ENCODE measurements at places on chromosomes 1 and 21.

GRCh38 chr1:240344918-240345317 lies 253.2 kb downstream of the FMN2 start:
- no peak for DNase-seq

GRCh38 chr1:226041419-226041818 lies 21.1 kb upstream of the H3-3A start:
- DNase-seq, result no peak

DNA sequence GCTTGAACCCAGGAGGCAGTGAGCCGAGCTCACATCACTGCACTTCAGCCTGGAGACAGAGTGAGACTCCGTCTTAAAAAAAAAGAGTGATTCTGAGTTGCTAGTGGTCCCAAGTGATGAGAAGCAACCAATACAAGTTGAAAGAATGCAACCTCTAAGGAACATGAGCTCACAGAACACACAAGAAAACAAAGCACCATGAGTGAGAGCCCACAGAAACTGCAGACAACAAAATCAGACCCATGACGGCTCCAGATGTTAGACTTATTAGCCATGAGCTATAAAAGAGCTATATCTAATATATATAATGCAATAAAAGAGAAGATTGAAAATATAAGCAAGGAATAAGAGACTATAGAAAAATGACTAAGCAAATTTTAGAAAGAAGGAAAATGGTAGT lies 50.0 kb downstream of the MATN1 start:
- DNase-seq, result no peak

- DNase-seq, result no peak
These were observed 154.4 kb upstream of the KLHDC7A start for GRCh38 chr1:18326211-18326897.

DNA sequence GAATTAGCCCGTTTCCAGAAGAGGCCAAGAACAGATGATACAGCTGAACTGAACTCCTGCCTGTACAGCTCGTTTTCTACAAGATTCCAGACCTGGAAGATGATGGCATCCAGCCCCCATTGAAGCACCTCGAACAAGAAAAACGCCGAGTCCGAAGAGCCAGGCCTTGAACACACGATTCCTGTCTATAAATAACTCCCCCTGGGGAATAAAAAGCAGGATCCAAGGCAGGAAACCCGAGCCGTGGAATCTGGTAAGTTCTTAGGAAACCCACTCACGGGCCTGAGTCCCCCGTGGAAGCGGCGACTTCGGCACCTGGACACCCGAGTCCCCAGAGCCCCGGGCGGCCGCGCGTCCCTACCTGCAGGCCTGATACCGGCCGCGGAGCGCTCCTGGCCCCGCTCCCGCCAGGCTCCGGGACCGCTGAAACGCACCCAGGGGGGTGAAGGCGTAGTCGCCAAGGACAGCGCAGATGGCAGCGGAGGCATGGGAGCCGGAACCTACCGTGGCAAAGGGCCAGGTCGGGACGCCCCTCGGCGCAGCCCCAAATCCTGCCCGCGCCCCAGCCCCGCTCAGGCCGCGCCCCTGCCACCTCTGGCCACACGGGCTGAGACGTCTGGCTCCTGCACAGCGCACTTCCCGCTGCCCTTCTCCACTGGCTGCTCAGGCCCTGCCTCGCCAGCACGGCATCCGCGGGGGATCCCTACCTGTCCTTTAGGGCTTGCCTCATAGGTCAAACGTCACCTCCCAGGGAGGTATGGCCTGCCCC lies 14.0 kb upstream of the HLCS start:
- peak; percentile 88 for DNase-seq

DNA sequence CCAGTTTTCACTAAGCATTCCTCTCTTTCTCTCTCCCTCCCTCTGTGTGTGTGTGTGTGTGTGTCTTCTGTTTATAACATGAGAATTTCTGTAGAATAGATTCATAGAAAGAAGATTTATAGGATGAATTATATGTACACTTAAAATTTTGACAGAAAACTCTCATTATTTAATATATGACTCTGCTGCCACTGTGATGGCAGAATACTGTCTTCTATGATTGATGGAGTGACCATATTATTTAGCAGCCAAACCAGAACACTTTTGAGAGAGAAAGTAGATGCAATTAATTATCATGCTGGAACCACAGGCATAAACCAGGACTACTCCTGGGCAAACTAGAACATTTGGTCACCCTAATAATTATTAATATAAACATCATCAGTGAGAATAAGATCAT lies 34.3 kb upstream of the XPR1 start:
- DNase-seq, result no peak

- peak; percentile 87 for DNase-seq
These were observed at the start of gene METTL25B for GRCh38 chr1:156727926-156728598. TSS of gene METTL25B (plus strand) at chr1:156728469. CDS start at chr1:156729105, 636 bp downstream.

DNA sequence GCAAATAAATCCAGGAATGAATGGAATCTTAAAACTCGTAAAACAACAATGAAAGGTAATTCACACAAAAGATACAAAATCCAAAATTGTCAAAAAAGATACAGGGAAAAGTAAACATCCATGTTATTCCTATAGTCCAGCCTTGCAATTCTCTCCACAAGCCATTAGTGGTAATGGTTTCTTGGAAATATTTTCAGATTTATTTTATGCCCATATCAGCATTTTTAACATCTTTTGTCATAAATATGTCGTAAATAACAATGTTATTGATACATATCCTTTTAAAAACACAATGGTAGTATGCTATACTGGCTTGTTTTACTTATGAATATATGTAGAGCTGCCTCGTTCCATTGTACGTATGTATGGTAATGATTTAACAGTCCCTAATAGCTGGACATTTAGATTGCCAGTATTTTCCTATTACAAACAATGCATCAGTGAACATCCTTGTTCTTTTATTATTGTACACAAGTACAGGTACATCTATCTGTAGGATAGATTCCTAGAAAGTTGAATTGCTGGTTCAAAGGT lies 30.6 kb downstream of the DNTTIP2 start:
- DNase-seq, result no peak

- DNase-seq, result no peak
These were observed 13.6 kb downstream of the STYXL2 start for GRCh38 chr1:167107456-167107855.

GRCh38 chr1:147726168-147726567 lies 34.2 kb downstream of the GJA5 start:
- no peak for DNase-seq

DNA sequence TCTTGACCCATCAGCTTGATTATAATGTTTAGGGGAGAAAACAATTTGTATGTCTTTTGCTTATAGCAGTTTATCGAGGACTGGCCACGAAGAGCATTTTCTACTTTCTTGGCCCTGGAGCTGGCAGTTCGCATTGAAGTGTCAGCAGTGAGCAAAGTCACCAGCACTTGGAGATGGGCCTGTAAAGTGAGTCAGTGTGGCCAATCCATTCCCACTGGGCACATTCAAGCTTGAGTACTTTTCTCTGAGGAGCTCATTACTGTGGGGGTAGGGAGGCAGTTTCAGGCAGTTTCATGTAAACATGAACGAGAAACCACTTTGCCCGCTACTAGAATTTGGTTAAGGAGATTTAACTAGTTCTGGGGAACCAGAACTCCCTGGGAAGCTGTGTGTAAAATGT lies 164.8 kb downstream of the PRDM2 start:
- no peak for DNase-seq

DNA sequence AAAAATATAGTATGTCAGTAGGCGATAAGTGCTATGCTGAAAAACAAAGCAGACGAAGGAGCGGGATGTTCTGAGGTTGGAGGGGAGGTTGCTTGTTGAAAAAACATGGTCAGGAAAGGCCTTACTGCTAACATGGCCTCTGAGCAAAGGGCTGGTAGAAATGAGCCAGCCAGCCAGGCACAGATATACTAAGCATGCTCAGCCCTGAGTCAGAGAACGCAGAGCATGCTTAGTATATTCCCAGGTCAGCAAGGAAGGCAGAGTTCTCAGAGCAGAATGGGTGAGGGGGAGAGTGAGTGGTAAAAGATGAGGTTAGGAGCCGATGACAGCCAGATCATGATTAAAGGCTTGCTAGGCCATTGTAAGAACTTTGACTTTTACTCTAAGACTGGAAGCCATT lies 36.7 kb downstream of the ZBTB40 start:
- DNase-seq, result no peak

DNA sequence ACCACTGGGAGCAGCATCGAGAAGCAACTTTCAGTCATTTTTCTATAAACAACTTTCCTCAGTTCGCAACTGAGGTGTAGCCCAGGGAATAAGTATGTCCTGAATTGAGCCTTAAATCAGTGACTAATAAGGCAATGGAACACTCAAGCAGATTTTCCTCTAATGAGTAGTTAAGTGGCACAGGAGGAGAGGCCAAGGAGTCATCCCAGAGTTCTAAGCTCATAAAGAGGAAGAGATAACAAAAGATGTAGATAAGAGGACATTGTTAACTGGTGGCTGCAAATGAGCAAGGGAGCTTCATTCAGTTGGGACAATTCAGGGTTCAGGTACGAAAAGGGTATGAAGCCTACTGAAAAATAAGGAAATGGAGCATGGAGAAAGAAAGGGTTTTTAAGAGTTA lies 64.5 kb downstream of the LRRC40 start:
- DNase-seq, result no peak

GRCh38 chr1:80056179-80056578 lies 1049.6 kb upstream of the ADGRL4 start:
- no peak for DNase-seq

GRCh38 chr21:35232545-35233176 lies 183.6 kb upstream of the RUNX1 start:
- no peak for DNase-seq

DNA sequence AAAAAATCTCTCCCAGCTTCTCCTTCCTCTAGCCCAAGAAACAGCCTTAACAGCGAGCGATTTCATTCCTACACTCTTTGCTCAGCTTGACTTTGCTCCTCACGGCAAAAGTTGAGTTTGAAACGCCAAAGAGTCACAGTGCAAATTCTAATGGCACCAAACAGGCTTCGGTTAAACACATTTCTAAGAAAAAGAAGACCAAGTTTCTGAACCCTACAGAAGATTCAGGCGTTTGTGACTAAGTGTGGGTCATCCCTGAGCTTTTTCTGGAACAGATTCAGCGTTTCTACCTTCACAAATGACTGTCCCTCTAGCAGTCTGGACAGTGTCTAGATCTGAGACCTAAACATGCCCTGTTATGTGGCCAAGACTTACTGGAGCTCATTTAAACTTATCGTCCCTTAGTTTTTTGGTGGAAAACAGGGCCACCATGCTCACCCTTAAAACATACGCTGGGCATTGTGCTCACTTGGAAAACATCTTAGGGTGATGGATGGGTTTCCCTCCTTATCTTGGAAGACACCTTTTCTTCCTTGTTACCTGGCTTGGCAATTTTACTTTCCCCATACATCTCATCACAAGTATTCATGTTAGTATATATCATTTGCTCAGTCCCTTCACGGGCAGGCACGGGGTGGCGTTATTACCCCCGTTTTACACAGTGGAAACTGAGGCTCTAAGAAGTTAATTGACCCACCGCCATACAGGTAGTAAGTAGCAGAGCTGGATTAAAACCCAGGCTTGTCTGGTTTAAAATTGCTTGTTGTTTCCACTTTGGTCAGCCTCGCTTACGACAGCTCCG lies 1.0 kb downstream of the C1orf198 start:
- no peak for DNase-seq

- no peak for DNase-seq
These were observed 60.3 kb downstream of the TBX19 start for GRCh38 chr1:168340781-168341482.

DNA sequence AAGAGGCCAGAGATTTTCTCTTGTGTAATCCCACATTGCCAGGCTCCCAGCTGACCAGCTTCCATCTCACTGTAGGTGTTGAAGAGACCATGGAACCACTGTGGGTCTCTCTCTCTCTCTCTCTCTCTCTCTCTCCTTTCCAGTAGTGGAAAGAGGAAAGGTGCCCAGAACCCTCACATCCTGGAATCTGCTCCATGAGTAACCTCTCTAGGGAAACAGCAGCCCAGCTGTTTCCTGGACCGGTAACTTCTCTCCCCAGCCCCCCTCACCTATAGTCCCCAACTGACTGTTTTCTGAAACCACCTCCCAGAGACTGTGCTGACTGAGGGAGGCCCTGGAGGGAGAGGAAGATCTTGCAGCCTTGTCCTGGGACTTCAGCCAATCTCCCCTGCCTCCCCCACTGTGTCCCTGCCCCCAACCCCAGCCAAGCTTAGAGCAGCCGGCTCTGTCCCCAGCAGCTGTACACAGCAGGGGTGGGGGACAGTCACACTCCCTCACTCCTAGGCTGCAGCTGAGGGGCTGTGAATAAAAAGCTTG lies 20.6 kb upstream of the SLC45A3 start:
- DNase-seq, result no peak

GRCh38 chr1:188281921-188282320 lies 1453.2 kb downstream of the PLA2G4A start:
- DNase-seq, result no peak

DNA sequence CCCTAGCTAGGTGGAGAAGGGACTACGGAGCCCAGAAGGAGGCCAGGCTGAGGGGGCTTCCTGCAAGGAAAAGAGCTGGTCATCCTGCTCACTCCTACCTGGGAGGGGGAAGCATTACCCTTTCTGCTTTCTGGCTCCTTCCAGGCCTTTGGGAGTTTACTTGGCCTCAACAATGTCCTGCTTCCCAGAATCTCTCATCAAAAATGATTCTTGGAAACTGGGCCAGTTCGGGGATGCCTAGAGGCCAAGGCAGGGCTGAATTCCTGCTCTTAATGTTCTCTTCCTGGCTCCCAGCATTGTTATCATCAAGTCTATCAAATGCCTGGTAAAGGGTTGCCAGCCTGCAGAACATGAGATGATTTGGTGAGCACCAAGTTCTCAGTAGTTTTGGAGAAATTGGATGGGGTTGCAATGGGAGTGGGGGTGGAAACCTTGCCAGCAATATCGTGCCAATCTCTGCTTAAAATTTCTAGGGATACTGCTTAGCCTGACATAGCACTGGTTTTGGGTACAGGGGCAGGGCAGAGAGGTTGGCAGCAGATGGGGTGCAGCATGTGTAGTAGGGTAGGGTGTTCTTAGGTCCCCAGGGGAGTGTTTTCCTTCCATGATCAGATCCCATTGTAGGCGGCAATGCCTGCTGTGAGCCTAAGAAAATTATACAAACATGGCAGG lies 7.7 kb upstream of the PAFAH2 start:
- no peak for DNase-seq

DNA sequence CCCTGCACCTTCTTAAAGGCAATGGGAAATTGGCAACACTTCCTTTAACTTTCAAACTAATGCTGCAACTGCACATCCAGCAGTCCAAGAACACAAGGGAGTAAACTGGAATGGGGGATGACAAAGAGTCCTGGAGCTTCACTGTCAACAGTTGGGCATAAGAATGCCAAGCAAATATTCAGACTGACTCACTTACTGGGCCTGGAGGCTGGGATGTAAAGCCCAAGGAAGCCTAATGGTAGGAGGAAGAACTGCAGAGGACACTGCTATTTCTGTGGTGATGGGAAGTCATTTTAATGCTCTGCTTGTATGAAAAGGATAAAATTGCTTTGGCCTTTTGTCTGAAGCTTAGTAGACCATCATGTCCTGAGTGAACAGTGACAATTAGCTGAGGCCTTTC lies 15.7 kb upstream of the DMRTA2 start:
- no peak for DNase-seq

GRCh38 chr21:44703731-44704635 lies 7.0 kb downstream of the KRTAP10-12 start:
- no peak for DNase-seq

GRCh38 chr1:200053091-200053490 lies 25.6 kb downstream of the NR5A2 start:
- DNase-seq, result no peak

- no peak for DNase-seq
These were observed 41.2 kb upstream of the LBR start for GRCh38 chr1:225469051-225469450.

- DNase-seq, result peak; percentile 54
These were observed 3.8 kb upstream of the NCMAP start for GRCh38 chr1:24551960-24552571.
